ENCODE measurements at places on chromosomes 16 and 17.

DNA sequence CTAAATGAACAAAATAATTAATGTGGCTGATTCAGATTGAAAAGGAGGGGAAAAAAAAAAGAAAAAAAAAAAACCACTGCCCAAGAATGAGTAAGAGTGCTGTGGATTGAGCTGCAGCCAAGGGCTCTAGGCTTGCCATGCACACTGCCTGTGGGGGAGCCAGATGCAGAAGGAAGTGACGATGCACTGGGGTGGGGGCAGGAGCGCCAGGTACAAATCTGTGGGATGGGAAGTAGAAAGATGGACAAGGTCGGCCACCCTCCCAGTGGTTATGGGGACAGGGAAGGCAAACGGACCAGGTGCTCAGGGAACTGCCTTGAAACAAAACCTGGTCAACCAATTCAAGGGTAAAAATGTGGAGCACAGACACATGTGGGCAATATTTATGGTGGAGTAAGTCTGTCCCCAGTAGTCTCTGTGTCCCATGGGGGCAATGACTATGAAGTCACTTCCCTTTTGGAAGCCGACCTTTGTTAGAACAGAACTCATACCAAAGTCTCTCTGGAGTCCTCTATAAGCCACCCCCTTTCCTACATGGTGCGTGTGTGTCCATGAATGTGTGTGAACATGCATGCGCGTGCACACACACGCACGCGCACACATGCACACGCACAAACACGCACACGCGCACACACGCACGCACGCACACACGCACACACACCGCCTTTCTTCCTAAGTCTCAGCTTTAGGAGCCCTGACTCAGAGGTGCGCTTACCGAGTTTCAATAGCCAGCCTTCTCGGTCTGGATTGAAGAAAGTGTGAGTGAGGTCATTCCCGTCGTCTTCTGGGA lies 84.3 kb downstream of the CYTH1 start:
- DNase-seq: peak; percentile 63

GRCh38 chr16:88926374-88926990 lies 50.5 kb downstream of the CBFA2T3 start:
- no peak for DNase-seq

DNA sequence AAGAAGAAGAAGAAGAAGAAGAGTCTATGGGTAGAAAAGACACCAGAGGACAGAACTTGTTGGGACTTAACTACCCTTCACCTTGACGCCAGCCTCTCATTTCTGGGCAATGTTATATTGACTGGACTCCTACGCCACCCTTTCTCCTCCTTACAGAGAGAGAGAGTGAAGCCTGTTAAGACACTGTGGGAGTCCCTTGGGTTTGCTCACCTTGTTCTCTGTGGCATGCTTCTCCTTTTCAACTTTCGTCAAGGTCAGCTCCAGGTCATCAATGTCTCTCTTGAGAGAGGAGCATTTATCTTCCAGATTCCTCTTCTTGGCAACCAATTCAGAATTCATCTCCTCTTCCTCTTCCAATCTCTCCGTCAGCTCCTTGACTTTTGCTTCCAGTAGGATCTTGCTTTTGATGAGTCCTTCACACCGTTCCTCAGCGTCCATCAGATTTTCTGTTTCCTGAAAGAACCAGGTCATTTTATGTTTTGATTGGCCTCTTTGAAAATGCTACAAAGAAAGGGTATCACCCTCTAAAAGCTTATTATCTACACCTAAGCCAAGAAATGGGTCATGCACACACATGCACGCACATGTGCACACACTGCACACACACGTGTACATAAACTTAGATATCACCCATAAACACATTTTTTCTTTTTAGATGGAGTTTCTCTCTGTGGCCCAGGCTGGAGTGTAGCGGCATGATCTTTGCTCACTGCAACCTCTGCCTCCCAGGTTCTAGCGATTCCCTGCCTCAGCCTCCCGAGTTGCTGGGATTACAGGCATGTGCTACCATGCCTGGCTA lies 48.8 kb downstream of the MYH13 start:
- peak; percentile 36 for DNase-seq

DNA sequence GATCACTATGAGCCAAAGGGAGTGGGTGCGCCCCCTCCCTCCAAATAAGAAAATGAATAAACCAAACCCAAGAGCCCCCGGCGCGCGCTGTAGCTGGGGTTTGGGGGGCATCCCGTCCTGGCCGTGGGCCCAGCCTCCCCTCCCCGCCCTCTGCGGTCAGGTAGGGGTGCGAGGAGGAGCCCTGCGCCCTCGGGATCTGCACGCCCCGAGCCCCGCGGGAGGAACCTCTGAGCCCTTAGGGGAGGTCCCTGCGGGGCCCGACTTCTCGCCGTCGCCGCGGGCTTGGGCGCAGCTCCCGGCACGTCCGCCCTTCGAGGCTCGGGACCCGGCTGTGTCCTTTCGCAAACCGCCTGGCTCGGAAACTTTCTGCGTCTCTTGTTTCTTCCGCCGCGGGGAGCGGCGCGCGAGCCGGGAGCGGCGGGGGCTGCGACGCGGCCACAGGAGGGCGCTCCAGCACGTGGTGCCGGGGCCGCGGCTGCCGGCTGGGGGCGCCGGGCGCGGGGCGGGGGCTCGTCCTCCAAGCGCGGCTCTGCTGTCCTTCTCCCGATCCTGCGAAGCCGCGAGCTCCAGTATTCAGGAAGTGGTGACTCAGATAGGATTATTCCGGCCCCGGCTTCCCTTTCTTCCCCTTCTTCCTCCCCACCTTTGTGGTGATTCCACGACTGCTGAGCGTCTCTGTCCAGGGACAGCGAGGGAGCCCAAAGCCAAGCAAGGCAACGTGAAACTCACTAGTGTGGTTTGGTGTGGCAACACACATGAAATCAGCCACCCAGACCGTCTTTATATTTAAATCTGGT lies 1.6 kb downstream of the PITPNC1 start:
- peak; percentile 89 for DNase-seq

GRCh38 chr17:10285896-10286295 lies 86.9 kb downstream of the MYH13 start:
- no peak for DNase-seq

DNA sequence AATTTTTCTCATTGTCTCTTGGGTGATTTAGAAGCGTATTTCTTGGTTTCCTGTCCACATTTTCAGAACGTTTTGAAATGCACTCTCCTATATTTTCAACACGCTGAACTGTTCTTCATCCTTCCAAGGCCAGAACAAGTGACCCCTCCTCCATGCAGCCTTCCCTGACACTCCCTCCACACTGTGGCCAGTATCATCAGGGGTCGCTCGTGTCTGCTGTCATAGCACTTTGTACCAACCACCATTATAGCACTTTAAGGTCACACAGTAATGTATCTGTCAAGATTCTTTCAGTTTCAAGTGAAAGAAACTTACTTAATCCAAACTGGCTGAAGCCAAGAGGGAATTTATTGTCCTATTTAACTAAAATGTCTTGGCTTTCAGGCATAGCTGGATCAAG lies 17.5 kb upstream of the IL21R start:
- no peak for DNase-seq

DNA sequence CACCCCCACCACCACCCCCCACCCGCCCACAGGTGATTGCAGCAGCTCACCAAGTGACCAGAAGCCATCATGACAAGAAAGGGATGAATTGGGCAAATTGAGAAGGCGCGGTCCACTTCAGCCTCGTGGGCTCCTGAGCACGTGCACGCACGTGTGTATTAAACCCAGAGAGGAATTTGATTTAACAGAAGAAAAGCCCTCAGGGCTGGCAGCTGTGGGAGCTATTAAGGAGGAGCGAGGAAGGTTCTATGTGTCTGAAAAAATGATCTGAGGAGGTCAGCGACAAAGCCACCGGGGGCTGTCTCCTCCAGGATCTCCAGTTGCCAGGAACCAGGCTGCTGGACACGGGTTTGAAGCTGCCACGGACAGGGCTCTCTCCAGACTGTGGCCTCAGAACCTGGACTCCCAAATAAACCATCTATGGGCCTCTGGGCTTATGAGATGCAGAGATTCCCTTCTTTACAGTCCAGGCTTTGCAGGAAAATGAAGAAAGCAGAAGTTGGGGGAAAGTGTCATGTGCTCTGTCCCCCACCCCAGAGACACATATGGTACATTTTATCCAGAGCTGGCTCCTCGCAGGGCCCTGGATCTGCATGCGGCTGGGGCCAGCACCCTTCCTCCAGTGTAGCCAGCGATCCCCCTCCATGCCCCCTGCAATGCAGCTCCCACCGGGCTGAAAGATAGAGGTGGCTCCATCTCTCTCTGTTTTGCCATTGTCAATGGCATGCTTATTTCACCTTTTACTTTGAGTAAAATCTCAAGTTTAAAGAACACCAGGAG lies 219.7 kb upstream of the RPL38 start:
- DNase-seq: no peak

GRCh38 chr17:2981325-2981724 lies 82.1 kb downstream of the OR1D5 start:
- no peak for DNase-seq

GRCh38 chr16:53029971-53030370 lies 22.7 kb downstream of the CHD9NB start:
- no peak for DNase-seq

DNA sequence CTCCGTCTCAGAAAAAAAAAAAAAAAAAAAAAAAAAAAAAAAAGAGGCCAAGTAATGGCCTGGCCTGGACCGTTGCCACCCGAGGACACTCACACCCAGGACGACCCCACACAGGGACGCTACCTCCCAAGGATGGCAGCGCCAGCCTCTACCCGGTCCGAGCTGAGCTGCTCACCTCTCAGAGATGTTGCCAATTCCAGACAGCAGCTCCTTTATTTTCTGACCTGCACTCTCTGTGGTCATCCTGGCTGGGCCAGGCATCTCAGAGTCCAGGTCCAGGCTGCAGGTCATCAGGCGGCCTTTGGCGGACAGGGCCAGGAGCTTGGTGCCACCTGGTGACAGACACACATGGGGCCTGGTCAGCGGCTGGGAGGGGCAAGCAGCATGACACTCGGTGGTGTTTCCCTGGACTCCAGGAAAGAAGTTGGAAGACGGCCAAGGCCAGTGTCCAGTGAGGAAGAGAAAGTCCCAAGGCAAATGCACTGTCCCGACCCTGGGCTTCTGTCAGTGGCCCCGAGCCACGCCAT lies 3.1 kb downstream of the FAAP100 start:
- DNase-seq: no peak

GRCh38 chr16:47503936-47504335 lies 42.8 kb downstream of the PHKB start:
- DNase-seq: no peak

- DNase-seq: no peak
Measured at GRCh38 chr17:60941571-60941970, 263.9 kb downstream of the BCAS3 start.

- DNase-seq: no peak
Measured at GRCh38 chr17:30443721-30444120, 33.5 kb upstream of the GOSR1 start.

DNA sequence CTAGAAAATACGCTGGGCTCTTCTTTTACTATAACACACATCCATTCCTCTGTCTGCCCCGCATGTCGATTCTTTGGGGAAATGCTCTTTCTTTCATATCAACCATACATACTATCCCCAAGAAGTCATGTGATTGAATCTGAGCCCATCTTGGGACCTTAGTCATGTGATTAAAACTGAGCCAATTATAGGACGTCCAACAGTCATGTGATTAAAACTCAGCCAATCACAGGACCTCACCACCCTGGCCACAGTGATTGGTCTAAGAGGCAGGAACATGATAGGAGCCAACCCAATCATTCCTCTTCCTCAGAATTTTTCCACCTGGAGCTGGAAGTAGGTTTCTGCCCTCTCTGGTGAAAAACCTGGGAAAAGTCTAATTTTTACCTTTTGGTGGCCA lies 78.8 kb downstream of the TMEM114 start:
- DNase-seq: no peak

DNA sequence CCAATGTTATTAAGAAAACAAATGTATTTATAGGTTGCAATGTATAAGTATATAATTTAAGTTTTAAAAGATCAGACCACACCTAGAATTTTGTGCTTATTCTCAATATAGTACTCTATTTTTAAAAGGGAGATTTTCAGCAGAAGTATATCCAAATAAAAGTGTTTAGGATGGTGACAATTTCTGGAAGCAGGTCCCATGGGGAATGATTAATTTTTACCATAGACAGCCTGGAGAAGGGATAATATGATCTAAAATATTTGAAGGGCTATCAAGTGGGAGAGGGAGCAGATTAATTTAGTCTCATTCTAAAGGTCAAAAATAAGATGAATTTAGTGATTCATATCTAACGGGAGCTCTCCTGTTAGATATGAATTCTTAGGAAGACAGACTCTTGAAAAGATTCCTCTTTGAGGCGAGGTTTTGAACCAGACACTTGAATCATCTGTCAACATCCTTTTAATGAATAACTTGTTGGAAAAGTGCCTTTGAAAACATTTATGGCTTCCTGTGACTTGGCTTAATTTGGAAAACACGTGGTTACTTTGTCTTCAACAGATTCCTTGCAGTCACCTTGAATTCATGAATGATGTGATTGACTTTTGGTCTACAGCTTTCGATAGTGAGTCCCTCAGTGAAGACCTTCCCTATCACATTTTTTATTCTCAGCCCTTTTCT lies 29.3 kb upstream of the SMIM36 start:
- DNase-seq: no peak

DNA sequence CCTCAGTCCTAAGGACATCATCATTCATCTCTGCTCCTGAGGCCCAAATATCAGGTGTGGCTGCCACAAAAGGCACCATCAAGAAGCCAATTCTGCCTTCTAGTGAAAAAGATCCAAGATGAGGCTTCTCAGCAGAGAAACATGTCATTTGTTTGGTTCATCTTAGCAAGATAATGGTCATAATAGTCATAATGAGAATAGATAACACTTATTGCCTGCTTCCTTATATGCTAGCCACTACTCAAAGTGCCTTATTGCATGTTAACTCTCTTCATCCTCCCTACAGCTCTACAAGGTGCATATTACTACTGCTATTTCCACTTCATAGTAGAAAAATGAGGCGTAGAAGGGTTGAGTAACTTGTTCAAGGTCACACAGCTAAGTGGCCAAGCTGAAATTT lies 45.0 kb upstream of the MRPS23 start:
- DNase-seq: peak; percentile 26
